ENCODE measurements at places on chromosomes 5 and 9. TPM values are rescaled to one million over a fixed set of nuclear protein-coding genes. Genes with fewer than 3 reads are reported as not detected.

The MYMK gene
- total RNA-seq = not detected

The SCGB3A2 gene
- total RNA-seq = not detected

- no peak overlapping the region for H3K4me3 ChIP-seq
- H3K27me3 ChIP-seq = no peaks in the 10 kb centered on the region
- DNase-seq = no peak
- H3K27ac ChIP-seq = no peak overlapping the region
- no peaks in the 10 kb centered on the region for H3K4me1 ChIP-seq
- no peaks in the 10 kb centered on the region for H3K36me3 ChIP-seq
Measured at GRCh38 chr5:41212935-41213334, 397 bp downstream of the C6 start.

DNA sequence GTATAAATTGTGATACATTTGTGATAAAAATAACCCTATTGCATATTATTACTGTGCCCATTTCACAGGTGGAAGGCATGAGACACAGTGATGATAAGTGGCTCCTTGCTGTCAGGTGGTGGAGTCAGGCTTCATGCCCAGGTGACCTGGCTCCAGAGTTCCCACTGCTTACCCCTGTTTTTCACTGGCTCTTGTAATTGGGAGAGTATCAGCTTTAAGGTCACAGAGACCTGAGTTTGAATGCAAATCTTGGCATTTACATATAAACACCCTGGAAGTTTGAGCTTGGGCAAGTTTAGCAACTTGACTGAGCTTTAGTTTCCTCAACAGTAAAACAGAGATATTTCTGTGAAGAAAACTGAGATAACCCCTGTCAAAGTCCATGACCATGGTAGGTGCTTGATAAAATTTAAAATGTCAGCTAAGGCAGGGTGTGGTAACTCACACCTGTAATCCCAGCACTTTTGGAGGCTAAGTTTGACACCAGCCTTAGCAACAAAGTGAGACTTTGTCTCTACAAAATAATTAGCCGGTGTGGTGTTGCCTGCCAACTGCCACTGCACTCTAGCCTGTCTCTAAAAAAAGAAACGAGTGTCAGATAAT, 29.2 kb downstream of the MAT2B start:
- no peaks in the 10 kb centered on the region for H3K4me1 ChIP-seq
- no peaks in the 10 kb centered on the region for H3K27me3 ChIP-seq
- no peak overlapping the region for H3K27ac ChIP-seq

- H3K4me3 ChIP-seq = no peak overlapping the region
- H3K27me3 ChIP-seq = no peaks in the 10 kb centered on the region
- H3K27ac ChIP-seq = no peak overlapping the region
- no peaks in the 10 kb centered on the region for H3K36me3 ChIP-seq
- H3K4me1 ChIP-seq = peaks cover 17% of the 10 kb centered on the region
Measured at GRCh38 chr9:12781226-12781733, 6.5 kb downstream of the LURAP1L start.

DNA sequence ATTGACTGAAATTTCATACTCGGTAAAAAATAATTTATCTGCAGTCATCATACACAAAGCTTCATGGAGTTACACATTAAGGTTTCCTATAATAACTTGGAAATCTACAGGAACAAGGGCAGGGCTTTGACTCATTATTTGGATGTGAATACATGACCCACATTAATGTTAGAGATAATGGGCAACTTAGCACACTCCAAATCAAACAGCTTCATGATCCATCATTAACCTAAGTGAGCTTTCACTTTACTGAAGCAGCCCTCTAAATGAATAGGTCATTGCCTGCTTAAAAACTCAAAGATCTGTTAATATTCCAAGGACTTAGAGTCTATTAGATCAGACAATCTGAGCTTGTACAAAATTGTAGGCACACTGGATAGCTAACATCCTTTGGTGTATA, 9.0 kb downstream of the CDH12 start:
- no peak overlapping the region for H3K4me3 ChIP-seq
- no peak overlapping the region for H3K27ac ChIP-seq
- no peaks in the 10 kb centered on the region for H3K27me3 ChIP-seq
- H3K36me3 ChIP-seq = no peaks in the 10 kb centered on the region
- H3K4me1 ChIP-seq = no peaks in the 10 kb centered on the region

DNA sequence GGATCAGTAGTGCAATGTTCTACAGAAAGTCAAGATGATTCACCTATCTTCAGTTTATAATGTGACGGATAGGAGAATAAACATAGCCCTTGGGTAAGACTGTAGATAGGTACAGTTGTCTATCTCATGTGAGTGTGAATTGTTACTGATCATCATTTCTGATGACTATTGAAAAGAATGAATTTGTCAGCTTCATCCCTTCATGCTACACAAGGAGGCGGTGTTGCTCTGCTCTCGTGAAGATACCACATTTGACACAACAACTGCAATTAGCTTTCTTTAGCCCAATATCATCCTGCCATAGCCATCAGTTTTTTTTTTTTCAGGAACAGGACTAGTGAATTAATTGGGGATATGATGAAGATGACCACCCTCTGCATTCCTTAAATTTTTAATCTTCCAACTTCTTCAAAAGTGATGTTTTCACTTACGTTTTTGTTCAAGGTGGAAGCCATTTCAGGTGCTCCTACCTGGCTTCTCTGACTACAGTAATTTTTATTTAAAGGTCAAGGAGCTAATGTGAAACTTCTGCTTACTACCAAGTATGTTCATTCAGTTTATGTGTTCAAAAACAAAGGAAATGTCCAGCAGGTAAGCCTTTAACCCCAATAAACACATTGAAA, 152.9 kb upstream of the MOCS2 start:
- DNase-seq = no peak
- no peaks in the 10 kb centered on the region for H3K27me3 ChIP-seq
- H3K36me3 ChIP-seq = no peaks in the 10 kb centered on the region
- no peaks in the 10 kb centered on the region for H3K4me1 ChIP-seq

The ARID3C gene
- total RNA-seq = not detected

The ANKRD34B gene
- total RNA-seq = not detected

- H3K27me3 ChIP-seq = no peaks in the 10 kb centered on the region
- no peak overlapping the region for H3K4me3 ChIP-seq
- H3K36me3 ChIP-seq = no peaks in the 10 kb centered on the region
- no peak overlapping the region for H3K27ac ChIP-seq
- H3K4me1 ChIP-seq = no peaks in the 10 kb centered on the region
Measured at GRCh38 chr9:129095908-129096307, 14.7 kb downstream of the CRAT start.

The PCDHB16 gene
- 5.5 TPM for total RNA-seq

DNA sequence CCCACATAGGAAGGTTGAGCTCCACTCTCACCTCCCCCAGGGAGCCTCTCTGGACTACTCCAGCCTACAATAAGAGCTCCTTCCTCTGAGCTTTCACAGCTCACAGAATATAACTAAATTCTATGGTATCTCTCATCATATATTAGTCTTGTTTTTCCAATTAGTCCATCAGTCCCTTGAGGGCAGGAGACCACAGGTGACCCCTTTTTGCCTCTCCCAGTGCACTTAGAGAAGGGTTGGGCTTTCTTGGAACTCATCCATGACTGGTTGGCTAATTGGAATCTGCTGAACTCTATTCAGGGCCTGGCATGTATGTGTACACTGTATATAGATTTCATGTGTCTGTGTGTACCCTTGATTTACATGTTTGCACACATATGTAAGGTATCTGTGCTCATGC, 50.4 kb upstream of the ARAP3 start:
- no peaks in the 10 kb centered on the region for H3K27me3 ChIP-seq
- no peaks in the 10 kb centered on the region for H3K36me3 ChIP-seq
- H3K4me3 ChIP-seq = no peak overlapping the region
- no peaks in the 10 kb centered on the region for H3K4me1 ChIP-seq

- peaks cover under 1% of the 10 kb centered on the region for H3K4me1 ChIP-seq
- no peaks in the 10 kb centered on the region for H3K36me3 ChIP-seq
- H3K27ac ChIP-seq = no peak overlapping the region
- DNase-seq = no peak
- H3K4me3 ChIP-seq = no peak overlapping the region
Measured at GRCh38 chr9:135910757-135911156, 3.4 kb upstream of the CAMSAP1 start.

GRCh38 chr9:14021871-14022525, 291.9 kb downstream of the NFIB start:
- no peak overlapping the region for H3K4me3 ChIP-seq
- H3K27me3 ChIP-seq = no peaks in the 10 kb centered on the region
- H3K4me1 ChIP-seq = no peaks in the 10 kb centered on the region
- DNase-seq = no peak

Measured in uterus (tissue), 4 donors.